ENCODE measurements at places on chromosomes 11 and 22.
A peak's percentile ranks its signal among the peaks of the same experiment; 100 is the strongest.

DNA sequence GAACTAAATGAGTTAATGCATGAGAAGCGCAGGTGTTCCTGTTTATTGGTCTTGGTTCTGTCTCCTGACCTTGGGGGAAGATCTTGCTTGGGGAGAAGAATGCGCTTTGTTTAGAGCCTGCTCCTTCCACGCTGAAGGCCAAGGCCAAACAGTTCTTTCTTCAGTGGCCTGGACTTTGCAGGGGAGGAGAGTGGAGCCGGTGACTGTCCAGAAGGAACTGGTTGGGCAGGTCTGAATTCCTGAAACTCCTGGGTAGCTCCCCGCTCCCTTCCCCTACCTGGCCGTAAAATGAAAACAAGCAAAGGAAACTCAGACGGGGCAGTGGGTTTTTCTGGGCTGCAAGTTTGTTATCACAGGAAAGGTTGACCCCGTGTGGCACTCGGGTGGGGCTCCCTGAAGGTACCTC, 3.6 kb downstream of the ARHGAP8 start:
- DNase-seq: no peak

DNA sequence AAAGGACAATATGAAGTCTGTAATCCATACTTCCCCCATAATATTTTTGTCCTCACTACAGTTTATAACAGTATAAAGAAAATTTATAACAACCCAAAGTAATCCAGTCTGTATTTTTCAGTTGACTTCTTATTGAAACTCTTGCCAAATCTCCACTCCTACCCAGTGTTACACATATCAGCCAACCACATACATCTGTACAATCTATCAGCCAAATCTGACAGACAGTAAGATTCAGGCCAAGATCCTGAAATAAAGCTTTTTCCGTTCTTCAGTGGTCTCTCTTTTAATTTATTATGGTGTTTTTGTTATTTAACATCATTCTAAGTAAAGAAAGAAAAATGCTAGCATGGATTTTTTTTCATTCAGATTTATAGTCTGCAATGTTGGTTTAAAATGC, 2370.9 kb upstream of the RAG2 start:
- no peak for DNase-seq

DNA sequence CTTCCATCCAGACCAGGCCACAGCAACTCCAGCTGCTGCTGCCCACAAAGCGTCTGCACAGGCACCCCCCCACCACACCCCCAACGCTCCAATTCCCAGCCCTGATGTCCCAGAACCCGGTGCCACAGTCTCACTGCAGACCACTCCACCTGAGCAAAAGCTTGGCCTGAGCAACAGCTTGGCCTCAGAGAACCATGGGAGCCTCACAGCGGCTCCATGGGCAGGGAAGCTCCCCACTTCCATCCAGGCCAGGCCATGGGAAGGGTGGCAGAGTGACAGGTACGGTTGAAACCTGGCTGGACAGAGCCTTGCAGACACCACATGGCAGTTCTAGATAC, 13.2 kb downstream of the PLXNB2 start:
- no peak for DNase-seq

DNA sequence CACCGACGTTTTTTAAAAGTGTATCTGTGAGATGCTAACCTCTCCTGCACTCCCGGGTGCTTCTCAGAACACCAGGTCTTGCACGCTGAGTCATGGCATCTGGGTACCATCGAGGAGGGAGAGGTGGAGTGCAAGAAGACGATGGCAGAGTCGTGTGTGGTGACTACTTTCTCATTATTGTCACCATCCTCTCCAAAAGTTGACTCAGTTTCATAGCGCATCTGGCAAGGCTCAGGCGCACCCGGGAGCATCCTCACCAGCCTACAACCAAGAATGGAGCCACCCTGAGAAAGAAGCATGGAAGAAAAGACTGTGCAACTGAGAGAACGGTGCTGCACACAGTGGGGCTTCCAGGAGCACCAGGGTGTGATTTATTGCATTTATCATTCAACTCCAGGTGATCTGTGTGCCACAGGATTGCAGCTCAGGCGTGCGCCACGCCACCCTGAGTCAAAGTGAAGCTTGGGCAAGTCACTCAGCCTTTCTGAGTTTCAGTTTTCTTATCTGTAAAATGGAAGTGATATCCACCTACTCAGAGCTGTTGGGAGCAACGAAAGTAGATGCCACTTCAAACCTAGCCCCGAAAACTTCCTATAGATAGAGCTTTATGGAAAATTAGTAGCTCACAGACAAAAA, 65.4 kb downstream of the LINC01488 start:
- DNase-seq: peak; percentile 11

DNA sequence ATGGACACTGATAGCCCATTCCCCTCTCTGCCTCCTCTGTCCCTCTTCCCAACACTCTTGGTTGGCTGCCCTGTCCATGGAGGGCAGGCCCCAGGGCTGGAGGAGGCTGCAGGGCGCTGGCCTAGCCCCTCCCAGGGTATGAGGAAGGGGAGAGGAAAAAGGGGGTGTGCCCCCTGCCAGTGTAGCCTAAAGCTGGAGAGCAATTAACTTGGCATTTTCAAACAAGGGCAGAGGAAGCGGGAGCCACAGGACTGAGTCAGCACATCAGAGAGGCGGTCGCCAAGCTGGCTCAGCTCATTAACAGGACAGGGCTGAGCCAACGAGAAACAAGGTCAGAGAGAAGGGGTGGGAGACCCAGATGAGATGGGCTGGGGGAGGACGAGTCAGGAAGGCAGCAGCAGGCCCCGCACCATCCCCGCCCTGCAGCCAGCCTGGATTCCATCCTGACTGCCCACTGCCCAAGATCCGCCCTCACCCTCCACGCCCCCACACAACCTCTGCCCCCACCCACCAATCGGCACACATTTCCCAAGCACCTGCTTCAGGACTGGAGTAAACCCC, 76.3 kb downstream of the BUD13 start:
- DNase-seq: peak; percentile 39

DNA sequence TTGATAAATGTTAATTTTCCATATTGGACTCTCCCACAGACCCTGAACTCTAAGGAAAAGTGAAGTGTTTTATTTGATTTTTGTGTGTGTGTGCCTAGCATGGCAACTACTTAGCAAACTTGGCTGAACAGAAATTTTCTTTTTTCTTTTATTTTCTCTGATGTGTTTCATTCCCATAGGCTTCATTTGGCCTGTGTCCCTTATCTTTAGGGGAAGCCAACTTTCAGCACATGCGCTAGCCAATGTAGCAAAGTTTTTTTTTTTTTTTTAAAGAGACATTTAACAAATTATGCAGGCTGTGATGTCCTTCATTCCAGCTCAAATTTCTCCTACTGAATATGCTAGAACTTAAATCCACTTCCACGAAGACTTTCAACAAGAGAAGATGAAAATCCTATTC, 14.2 kb downstream of the TCF20 start:
- no peak for DNase-seq

GRCh38 chr22:33443683-33444082, 385.5 kb upstream of the SYN3 start:
- DNase-seq: no peak

DNA sequence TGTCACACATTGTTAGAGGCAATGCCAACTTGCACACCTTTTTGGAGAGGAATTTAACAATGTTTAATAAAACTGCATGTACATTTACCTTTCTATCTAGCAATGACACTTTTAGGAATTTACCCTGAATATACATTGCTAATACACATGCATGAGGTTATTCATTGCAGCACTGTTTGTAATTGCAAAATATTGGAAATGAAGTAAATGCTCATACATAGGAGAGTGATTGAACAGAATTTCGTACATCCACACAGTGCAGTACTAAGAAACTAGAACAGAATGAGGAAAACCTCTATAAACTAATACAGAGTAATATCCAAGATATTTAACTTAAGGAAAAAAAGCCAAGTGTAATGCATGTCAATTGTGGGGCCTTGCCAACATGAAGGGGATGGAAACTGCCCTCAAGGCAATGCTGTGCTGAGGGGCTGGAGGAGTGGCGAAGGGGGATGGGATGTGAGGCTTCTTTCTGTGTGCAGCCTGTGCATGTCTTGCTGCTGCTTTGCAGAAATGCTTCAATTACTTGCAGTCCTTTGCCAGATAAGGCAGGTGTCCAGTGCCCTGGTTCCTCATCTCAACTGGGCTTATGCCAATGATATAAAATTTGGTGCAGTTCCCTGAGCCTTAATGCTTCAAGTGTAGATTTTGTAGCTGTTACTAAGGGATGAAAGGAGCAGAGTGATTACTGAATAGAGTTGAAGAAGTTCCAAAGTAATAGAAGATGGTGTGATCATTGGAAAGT, 96.1 kb downstream of the GRIA4 start:
- no peak for DNase-seq

DNA sequence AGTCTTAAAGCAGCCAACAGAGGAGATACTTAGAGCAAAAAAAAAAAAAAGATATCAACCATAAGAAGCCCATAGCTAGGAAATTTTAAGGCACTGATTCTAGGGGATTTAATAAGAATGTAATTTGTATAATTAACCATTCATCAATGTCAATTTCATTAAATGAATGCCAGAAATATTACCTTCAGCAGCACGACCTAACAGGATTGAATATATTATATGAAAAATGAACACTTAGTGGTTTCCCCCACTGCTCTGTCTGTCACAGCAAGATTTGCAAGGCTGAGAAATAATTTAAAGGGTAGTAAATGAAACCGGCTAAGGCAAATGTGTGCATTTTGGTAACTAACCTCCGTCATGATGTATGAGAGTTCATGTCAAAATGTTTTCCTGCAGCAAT, 319.9 kb downstream of the KIRREL3 start:
- no peak for DNase-seq

GRCh38 chr11:76139314-76139713, 67.0 kb downstream of the WNT11 start:
- no peak for DNase-seq

DNA sequence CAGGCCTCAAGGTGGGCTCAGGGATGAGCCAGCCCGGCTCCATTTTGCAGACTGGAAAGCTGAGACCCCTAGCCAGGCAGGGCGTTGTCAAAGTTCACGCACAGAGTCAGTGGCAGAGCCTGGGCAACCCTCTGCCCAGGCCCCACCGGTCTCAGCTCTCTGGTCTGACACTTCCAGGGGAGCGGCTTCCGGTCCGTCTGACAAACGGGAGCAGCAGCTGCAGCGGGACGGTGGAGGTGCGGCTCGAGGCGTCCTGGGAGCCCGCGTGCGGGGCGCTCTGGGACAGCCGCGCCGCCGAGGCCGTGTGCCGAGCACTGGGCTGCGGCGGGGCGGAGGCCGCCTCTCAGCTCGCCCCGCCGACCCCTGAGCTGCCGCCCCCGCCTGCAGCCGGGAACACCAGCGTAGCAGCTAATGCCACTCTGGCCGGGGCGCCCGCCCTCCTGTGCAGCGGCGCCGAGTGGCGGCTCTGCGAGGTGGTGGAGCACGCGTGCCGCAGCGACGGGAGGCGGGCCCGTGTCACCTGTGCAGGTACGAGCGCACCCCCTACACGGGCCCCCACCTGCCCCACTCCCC, 36.0 kb downstream of the CD6 start:
- DNase-seq: no peak

GRCh38 chr11:56843816-56844215, 95.3 kb upstream of the OR9G4 start:
- DNase-seq: no peak

DNA sequence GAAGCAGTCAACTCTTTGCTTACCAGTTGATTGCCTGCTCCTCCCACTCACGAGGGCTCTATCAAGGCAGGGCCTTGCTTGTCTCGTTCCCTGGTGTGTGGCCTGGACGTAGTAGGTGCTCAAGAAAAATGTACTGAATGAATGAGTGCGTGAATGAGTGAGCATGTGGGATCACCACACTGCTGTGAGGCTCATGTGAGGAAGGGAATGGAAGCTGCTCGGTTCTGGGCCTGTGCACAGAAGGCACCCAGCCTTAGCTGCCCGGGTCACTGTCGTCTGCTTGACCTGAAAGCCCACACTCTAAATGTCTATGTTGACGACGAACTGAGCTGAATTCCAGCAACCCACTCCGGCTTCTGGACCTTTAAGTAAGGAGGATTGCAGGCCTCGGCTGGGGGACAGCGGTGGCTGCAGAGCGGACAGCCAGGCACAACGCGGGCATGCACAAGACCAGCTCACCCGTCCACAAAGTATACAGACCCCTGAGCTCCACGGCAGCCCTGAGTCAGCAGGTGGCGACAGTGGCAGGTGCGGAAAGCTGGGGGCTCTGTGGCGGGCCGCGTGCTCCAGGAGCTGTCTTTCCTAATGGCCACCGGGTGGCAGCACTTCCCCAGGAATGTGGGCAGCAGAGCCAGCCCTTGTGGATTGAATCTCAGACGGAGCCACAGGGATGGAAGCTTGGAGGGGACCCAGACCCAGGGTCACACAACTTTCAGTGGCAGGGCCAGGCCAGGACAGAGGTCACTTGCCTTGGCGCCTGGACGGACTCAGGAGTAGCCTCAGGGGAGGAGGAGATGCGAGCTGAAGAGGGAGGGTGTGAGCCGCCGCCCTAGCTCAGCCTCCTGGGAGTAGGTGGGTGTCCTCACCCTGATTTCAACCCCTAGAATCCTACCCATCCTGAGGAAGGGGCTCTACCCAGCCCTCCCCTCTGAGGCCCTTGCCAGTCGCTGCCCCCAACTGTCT, 5.0 kb upstream of the PICK1 start:
- DNase-seq: peak; percentile 85

GRCh38 chr22:22099833-22100812, 117.5 kb upstream of the TOP3B start:
- DNase-seq: no peak

GRCh38 chr11:72535194-72535547, 100.8 kb upstream of the CLPB start:
- DNase-seq: no peak
